NCI-H1694 (cell line): ENCODE measurements at places on chromosomes 2 and 18.

GRCh38 chr2:233338046-233338445, 16.2 kb upstream of the DGKD start:
- no peak for DNase-seq

DNA sequence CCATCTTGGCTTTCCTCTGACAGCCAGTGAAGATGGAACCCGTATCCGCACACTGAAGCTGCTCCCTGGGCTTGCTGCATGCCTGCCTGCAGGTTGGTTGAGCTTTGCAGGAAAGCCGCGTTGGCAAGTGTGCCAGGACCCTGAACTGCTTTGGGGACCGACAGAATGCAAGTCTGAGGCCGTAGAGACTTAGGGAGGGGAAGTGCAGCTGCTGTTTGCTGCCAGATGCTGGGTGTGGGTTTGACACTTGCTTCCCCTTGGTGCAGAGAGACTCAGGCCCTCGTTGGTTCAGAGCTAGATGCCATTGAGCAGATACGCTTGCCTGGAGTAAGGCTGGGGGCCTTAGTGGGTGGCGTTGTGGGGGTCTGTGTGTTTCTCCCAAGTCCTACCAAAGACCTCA, 13.1 kb upstream of the PHLPP1 start:
- DNase-seq, result no peak

DNA sequence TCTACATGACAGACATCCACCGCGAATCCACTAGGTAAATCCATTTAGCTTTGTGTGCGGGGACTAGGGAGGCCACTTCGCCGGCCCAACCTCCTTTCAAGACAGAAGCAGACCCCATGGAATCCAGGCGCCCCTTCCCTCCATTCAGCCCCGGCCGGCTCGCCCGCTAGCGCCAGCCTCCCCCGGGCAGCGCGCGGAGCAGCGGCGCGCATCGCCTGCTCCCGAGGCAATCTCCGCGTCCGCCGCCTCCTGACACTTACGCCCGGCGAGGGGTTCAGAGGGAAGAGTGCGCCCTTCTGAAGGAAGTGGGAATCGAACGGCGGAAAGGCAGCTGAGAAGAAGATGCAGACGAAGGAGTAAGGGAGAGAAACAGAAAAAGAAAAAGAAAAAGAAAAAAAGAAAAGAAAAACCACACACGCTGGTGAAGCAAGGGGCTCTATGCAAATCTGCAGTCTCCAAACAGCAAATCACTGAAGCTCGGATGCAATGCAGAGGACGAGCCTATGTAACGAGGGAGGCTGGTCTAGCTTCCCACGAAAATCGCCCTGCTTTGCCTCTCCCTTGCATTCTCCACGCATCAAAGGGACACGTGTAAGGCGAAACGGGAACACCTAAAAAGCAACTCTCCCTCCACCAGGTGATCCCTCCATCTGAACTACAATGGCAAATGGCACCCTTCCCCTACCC, 684.4 kb downstream of the NRXN1 start:
- DNase-seq, result no peak

- no peak for DNase-seq
Measured at GRCh38 chr2:136132825-136133155, 14.8 kb upstream of the CXCR4 start.

GRCh38 chr2:231172025-231172424, 26.4 kb upstream of the ARMC9 start:
- DNase-seq, result no peak

DNA sequence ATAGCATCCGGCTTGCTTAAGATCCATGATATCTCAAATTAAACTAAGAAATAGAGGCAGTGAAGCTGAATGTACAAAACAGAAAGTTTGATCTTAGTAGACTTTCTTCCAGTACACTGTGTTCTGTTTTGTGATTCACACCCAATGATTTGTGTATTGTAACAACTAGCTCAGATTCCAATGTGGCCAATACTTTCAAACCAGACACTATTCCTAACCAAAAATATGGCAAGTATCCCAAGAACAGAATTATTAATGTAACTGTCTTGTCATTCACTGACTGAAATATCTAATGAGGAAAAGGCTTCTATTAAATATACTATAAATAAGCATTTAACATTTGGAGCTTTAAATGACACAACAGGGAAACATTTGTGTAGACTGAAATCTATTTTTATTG, 299.1 kb downstream of the NRXN1 start:
- DNase-seq, result no peak

GRCh38 chr2:16189029-16189835, 248.9 kb downstream of the MYCN start:
- no peak for DNase-seq

- DNase-seq, result no peak
Measured at GRCh38 chr2:64296695-64297346, 152.6 kb upstream of the PELI1 start.

GRCh38 chr18:3481696-3482210, 31.8 kb downstream of the TGIF1 start:
- DNase-seq, result peak; percentile 41

- no peak for DNase-seq
Measured at GRCh38 chr2:75569546-75569945, 8.8 kb upstream of the EVA1A start.

DNA sequence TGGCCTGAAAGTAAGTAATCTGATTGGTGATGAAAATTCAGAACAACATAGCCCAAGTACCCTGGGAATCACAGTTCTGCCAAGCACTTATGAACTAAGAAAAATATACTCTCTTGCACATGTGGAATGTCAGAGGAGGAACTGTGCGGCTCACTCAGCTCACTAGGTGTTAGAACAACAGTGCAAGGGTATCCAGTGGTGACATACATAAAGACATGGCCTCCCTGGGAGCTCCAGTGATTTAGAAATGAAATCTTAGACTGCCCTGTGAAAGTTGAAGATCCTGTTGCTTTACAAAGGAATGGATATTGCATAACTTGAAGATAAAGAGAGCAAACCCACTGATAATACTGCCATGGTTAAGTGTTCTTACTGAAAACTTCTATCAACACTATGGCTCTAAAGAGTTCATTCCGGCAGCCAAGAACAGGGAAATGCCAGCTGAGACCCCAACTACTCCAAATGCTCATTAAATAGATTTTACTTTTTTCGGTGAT, 246.2 kb downstream of the ARHGAP15 start:
- DNase-seq, result no peak

- no peak for DNase-seq
Measured at GRCh38 chr2:110955045-110955444, 165.7 kb upstream of the BCL2L11 start.
